Femur (tissue), 1 donor: ENCODE measurements at places on chromosomes 11 and 22.

- peak; percentile 51 for DNase-seq
These were observed 461 bp downstream of the TBC1D10A start for GRCh38 chr22:30326255-30326705.

GRCh38 chr11:104704888-104705287, 193.4 kb downstream of the CASP12 start:
- DNase-seq, result no peak

DNA sequence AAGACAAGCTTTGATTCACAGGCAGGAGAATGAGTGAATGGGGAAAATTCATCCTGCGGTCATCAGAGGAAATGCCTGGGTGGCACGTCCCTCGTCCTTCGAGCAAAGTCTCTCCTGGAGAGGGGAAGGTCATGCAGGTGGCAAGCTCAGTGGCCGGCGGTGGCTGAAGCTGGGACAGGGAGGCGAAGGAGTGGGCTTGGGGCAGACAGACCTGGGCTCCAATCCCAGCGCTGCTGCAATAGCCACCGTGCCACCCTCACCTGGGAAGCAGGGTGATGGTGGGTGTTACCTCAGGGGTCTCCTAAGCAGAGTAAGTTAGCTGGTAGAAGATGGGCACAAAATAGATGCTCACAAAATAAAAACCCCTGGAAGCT, 22.4 kb upstream of the CACNG2 start:
- DNase-seq, result no peak

DNA sequence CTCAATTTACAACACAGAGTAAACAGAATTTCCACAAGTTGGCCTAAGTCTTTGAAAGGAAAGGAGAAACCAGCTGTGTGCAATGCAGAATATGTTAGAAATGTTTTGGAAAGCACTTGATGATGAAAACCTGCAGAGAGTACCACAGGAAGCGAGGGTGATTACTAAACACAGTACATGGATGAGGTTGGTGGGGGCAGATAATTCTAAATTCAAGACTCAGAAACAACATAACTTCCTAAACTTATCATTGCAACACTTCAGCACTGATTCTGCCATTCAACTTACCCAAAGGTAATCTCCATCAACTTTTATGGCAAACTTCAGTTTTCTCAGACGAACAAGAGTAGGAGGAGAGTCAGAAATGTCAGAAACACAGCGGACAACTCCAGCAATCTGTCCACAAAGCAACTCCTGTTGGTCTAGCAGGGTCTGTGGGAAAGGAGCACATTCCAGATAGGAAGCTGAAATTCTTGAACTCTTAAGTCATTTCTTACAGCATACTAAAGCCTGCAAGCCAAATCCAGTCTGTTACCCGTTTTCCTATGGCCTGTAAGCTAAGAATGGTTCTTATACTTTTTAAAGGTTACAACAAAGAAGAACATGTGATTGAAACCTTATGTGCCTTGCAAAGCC, 6.8 kb downstream of the HPS4 start:
- no peak for DNase-seq
